Fibroblast of lung (primary cell): ENCODE measurements at places on chromosomes 1 and 21.

GRCh38 chr1:161989786-161990185 is 33.9 kb downstream of the OLFML2B start:
- no peak for DNase-seq

DNA sequence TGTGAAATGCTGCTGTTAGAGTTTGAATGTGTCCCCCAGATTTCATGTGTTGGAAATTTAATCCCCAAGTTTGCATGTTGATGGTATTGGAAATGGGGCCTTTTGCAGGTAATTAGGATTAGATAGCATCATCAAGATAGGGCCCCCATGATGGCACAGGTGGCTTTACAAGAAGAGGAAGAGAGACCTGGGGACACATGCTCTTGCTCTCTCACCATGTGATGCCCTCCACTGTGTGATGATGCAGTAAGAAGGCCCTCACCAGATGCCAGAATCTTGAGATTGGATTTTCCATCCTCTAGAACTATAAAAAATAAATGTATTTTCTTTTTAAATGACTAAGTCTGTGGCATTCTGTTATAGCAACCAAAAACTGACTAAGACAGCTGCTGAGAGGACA is 57.0 kb upstream of the NEK7 start:
- DNase-seq: no peak

- peak; percentile 66 for DNase-seq
These were observed 14.4 kb upstream of the BCL10 start for GRCh38 chr1:85290826-85291225.

DNA sequence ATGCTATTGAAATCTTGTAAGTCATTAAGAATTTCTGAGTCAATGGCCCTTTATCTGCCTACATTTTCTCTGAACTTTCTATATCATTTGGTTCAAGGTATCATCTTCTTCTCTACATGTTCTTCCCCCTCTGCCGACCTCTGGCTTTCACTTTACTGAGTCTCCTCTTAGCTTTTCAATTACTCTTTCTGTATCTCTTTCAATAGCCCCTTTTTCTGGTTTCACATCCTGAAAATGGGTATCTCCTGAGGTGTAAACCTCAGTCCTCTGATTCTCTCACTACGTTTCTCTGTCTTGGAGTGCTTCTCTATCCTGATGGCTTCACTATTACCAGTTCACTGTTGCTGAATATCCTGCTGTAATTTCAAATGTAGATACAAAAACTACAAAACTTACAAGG is 98.9 kb downstream of the LYST start:
- no peak for DNase-seq

- DNase-seq: no peak
These were observed 284.5 kb upstream of the USP25 start for GRCh38 chr21:15445327-15445726.

DNA sequence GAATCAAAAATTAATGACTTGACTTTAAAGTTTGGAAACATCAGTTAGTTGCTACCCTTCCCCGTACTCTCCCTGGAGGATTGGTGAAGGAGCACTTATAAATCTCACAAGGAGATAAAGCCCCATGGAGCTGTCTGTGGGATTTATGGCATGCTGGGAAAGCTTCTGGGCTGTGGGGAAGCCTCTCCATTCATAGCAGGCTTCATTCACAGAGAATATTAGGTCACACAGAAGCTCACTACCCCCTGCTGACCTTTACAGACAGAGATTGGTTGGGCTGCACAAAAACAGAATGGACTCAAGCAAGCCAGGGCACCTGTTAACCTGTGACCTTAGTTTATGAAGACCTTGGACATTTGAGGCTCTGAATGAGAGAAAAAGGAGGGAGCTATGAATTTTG is 32.1 kb downstream of the RGL1 start:
- DNase-seq: no peak

DNA sequence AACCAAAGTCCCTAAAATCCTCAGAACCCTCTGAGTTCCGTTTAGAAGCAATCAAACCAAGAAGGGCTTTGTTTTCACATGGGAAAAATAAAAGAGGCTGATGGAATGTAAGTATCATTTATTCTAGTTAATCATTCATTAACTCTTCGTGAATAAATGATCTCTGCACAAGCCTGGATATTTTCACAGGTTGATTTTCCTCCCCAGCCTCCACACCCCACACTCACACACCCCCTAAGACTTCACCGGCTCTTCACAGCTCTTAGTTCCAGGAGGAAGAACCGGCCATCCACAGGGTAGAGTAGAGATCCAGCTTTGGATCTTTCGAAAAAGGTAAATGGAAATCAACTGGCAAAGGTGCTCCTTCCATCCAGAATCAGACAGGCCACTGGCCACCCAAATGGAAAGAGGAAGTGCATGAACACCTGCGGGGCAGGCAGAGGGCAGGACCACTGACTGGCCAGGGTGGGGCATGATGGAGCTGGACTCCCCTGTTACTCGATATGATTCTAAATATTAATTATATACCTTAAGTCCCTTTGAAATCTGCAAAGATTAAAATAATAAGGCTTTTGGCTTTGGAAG is 10.0 kb downstream of the C1orf198 start:
- DNase-seq: no peak

DNA sequence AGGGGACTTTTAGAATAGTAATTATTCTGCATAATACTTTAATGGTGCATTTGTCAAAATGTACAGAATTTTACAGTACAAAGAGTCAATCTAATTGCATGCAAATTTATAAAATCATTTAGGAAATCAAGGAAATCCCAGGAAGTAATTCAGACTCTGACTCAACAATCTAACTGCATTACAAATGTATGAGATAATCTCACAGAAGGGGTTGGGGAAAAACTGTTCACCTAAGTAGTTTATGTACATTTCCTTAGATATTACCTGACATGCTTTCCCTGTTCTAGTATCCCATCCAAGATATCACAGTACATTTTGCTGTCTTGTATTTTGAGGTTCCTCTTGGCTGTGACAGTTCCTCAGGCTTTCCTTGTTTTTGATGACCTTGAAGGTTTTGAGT is 4.7 kb downstream of the CRB1 start:
- DNase-seq: peak; percentile 28

DNA sequence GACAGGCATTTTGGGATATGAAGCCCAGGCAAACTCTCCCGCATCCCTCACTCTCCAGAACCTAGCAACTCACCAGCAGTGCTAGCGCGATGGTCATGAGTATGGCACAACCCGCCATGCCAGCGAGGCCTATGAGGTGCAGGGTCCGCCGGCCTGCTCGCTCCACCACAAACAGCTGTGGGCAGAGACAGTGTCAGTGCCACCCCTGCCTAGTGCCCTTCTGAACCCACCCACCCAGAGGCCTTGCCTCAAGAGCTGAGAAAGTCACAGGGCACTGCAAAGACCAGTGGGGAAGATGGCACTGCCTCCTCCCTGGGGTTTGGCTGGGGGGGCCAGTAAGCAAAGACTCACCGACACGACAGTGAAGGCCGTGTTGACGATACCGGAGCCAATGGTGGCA is 29.8 kb downstream of the SLC2A1 start:
- no peak for DNase-seq

GRCh38 chr1:225343618-225344017 is 84.2 kb downstream of the LBR start:
- DNase-seq: peak; percentile 41

GRCh38 chr1:204154568-204155255 is 2.9 kb upstream of the ETNK2 start:
- DNase-seq: no peak

GRCh38 chr1:38527373-38527966 is 332.1 kb downstream of the RRAGC start:
- DNase-seq: no peak

GRCh38 chr1:46062651-46063319 is 69.6 kb downstream of the PIK3R3 start:
- peak; percentile 51 for DNase-seq

- DNase-seq: no peak
These were observed at the start of gene GBP6 for GRCh38 chr1:89363638-89364536. Gene GBP6 (plus strand): TSS chr1:89364059. CDS start chr1:89368552, 4,493 bp downstream.

- no peak for DNase-seq
These were observed 66.8 kb downstream of the SLC27A3 start for GRCh38 chr1:153842006-153842471.

- no peak for DNase-seq
These were observed 7.2 kb upstream of the TRAF3IP3 start for GRCh38 chr1:209748620-209749019.

GRCh38 chr1:88877382-88877825 is 14.0 kb downstream of the GTF2B start:
- peak; percentile 61 for DNase-seq

GRCh38 chr1:65179148-65179547 is 31.1 kb downstream of the AK4 start:
- DNase-seq: no peak

DNA sequence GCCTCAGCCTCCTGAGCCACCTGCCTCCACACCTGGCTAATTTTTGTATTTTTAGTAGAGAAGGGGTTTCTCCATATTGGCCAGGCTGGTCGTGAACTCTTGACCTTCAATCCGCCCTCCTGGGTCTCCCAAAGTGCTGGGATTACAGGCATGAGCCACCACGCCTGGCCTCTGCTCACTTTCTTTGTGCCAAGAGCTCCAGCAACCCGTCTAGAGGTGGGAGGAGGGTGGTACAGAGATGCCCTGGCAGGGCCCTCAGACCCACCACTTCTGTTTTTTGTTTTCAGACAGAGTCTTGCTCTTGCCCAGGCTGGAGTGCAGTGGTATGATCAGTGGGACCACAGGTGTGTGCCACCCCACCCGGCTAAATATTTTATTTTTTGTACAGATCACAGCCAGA is 6.9 kb upstream of the SYNC start:
- no peak for DNase-seq

- peak; percentile 66 for DNase-seq
These were observed 253.1 kb upstream of the IRF2BP2 start for GRCh38 chr1:234862944-234863515.

DNA sequence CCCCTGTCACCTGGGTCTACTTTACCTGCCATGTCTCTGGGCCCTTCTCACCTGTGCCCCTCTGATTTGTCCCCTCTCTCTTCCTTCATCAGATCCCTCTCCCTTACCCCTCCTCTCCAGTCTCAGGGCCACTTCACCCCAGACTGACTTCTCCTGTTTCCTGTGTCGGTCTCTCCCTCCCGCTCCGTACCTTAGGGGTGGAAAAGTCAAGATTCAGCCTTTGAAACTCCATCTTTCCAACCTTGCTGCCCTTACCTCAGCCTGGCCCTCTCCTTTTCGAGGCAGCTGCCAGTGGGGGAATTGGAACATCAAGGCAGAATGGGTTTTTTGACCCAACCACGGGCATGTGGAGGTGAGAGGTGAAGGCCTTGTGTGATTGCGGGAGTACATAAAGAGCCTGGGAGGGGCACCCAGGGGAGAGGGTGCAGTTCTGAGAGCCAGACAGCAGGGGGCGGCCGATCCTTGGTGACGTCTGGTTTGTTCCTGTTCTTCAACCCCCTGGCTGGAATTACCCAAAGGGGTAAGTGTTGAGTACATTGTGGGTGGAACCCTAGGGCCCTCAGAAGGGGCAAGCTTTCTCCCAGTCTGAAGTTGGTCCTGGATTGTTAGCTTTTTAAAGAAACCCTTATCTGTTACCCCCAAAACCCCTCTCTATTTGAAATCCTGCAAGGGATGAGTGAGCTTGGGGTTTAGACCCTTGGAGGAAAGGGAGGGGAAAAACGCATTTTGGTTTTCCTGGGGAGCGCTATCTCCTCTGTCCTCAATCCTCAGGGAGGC is 12.3 kb upstream of the DMBX1 start:
- peak; percentile 42 for DNase-seq

DNA sequence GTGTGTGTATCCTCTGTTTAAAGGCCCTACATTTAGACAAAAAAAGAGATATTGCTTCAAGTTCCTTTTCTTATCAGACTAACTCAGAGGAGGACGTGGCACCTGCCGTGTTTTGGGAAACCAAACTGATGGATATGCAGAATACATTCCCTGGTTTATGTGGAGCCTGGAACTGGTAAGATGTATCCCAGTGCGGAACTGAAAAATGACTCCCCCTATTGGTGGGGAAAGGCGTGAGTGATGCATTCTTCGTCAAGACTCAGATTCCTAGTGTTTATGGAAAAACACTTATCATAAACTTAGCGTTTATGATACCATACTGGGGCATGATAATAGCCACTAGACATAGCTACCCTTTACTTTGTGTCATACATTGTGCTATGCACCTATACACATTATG is 154.2 kb downstream of the ZNF326 start:
- DNase-seq: no peak
